ENCODE measurements at places on chromosomes 13 and 19.

GRCh38 chr19:7556696-7557315 lies 21.3 kb downstream of the PNPLA6 start:
- no peak for DNase-seq

DNA sequence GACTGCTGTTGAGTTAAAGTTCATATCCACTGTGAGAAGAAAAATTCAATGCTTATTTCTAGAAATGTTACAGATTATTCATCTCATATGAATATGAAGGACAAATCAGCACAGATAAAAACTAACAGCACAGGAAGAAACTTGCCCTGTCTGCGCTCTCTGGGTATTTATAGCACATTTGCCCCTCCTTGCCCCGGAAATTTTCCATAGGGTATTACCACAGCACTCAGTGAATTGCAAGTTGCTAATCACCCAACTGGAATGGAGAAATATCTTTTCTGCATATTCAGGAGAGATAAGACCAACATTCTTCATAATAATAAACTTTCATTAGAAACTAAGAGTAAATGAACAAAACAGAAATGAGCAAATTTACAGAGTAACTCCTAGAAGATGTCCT lies 318.0 kb upstream of the KLF12 start:
- DNase-seq: no peak

DNA sequence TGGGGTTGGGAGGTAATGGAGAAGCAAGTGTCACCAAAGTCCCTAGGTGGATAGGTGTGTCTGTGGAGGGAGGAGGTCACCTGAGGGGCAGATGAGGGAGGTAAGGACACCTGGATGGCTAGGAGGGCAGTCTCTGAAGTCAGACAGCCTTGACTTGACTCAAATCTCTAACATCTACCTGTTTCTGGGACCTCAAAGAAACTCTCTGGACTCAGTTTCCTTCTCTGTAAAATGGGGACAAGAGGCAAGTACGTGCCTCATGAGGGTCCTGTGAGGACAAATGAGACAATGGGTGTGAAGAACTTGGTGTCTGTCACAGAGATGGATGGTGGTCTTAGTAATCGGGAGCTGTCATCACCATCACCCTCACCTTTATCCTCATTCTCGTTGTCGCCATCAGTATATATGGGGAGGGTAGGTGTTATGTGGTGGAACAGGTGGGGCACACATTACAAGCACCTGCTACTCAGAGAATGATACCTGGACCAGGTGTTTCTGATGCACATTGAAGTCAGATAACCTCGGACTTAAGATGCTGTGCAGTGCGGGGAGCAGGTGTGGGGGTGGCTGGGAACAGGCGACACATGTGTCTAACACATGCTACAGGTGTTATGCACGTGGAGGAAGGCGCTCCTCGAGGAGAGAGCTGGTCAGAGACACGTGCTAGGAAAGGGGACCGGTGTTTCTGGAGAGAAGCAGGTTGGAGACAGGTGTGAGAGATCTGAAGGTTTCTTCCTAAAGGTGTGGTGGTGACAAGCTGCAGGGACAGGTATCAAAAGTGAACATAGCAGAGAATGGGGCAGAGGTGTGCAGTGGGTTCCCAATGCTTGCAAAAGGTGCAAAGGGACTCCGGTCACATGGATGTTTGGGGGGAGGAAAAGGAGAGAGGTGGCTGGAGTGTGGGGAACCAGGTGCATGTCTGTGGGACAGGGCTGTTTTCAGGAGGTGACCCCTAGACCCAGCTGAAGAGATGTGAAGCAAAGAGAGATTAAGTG lies 3.8 kb downstream of the ERFL start:
- DNase-seq: no peak

GRCh38 chr13:41610404-41610803 lies 153.1 kb downstream of the RGCC start:
- no peak for DNase-seq

DNA sequence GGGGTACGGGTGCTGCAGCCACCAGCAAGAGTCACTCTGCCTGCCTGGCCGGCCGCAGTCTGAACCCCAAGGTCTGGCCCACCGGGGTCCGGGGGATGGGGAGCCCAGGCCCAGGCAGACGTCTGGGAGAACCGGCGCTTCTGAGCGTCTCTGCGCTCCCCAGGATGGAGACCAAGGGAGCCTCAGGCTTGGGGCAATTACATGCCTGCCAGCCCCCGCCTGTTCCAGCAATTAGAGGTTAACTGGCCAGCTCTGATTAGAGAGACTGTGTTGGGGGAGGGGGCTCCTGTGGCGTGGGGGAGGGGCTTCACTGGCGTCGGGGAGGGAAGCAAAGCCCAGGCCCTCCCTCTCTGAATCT lies 11.9 kb downstream of the MEIS3 start:
- no peak for DNase-seq

GRCh38 chr13:31920727-31921100 lies 110.9 kb upstream of the FRY start:
- no peak for DNase-seq

- DNase-seq: no peak
Observed at GRCh38 chr13:65860306-65860705, 1369.8 kb downstream of the PCDH9 start.

DNA sequence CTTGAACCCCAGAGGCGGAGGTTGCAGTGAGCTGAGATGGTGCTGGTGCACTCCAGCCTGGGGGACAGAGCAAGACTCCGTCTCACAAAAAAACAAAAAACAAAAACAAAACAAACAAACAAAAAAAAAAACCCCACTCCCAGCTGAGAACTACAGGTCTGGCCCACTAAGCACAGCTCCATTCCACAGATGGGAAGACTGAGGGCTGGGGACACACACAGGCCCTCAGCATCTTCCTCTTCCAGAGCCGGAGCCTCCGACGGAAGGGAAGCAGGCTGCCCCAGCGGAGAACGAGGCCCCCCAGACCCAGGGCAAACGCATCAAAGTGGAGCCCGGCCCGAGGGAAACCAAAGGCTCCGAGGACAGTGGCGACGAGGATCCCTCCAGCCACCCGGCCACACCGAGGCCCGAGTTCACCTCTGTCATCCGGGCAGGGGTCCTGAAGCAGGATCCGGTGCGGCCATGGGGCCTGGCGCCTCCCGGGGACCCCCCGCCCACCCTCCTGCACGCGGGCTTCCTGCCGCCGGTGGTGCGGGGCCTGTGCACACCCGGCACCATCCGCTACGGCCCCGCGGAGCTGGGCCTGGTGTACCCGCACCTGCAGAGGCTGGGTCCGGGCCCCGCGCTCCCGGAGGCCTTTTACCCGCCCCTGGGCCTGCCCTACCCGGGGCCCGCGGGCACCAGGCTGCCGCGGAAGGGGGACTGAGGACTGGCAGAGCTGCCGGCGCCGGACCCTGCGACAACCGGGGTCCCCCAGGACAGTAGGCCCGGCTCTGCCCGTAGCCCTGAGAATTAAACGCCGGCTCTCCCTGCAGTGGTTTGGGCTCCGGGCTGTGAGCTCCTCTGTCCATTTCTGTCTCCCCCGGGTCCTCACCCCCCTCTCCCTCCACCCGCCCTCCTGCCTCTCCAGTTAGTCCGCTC lies 3.2 kb downstream of the TMEM160 start:
- no peak for DNase-seq

- DNase-seq: no peak
Observed at GRCh38 chr19:47037766-47038165, 10.7 kb downstream of the TMEM160 start.

GRCh38 chr19:49363268-49364082 lies at the start of gene DKKL1:
TSS of gene DKKL1 (plus strand) at chr19:49363877. CDS start at chr19:49363999, 122 bp downstream.
- DNase-seq: peak; percentile 42

DNA sequence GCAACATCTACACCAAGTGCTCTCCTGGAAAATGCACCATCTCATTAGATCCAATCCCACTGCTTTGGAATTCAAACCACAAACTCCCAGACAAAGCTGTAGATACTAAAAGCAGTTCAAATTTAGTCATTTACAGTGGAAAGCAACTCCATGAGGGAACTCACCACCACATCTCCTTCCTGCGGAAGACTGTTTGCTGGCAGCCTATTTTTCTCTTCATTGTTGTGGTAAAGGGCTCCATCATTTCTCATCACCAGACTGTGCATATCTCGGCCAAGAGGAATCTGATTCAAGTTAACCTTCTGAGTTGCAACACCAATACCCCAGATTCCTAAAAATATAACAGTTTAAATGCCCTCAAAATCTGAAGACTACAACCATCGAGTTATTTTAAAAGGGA lies 8.4 kb downstream of the SPRYD7 start:
- no peak for DNase-seq

GRCh38 chr13:57739089-57739488 lies 107.5 kb downstream of the PCDH17 start:
- DNase-seq: no peak

DNA sequence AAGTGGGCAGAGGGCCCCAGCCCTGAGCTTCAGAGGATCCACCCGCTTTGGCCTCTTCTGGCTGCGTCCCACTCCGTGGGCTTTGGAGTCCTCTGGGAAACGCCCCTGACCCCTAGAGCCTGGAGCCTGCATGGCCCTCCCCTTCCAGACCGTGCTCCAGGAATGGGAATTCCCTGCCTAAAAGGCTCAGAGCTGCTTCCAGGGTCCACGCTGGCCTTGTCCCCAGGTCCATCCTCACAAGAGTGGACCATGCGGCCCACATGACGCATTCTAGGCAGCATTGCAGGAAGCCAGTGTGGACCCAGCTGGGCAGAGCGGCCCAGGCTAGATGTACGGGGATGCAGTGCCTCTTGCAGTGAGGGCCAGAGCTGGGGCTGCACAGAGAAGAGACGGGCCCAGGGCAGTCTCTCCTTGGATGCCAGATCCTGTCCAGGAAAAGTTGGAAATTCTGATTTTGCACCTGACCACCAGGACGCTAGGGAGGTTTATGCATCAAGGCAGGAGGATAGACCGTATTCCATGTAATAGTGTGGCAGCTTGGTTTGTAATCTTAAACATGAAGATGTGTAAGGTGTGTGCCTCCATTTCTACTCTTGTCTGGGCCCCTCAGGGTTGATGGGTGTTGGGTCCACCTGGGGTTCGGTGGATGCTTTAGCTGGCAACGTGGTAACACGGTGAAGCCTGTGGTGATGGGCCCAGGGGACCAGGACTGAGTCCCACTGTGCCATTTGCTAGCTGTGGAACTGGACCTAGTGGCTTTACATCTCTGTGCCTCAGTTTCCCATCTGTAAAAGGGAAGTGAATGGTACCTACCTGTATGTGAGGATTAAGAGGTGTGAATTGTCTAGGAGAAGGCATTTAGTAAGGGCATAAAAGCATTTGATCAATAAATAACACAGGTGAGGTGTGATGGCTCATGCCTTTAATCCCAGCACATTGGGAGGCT lies 14.8 kb upstream of the FXYD3 start:
- no peak for DNase-seq

DNA sequence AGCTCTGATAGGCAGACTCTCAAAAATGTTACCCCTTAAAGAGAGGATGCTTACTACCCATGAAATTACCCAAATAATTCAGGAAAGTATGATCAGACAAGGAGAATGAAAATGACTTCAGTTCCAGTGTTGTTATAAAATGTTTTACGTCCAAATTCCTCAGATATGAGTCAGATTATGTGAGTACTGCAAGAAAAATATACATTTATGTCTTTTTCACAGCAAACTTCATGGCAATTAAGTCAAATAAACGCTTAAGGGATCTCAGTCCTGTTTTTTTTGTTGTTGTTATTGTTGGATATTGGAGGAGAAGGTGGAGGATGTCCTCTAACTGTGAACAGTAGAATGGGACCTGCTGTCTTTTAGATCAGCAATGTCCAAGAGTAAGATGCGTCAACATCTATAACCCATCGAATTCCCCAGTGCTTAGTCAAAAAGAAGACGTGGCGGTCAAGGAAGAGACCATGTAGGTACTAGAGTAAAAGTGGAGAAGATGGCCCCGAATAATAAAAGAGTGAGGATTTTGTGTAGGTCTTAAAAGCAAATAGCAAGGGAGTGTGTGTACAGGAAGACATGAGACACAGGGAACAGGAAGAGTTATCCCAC lies 215.4 kb upstream of the IRS2 start:
- DNase-seq: no peak

DNA sequence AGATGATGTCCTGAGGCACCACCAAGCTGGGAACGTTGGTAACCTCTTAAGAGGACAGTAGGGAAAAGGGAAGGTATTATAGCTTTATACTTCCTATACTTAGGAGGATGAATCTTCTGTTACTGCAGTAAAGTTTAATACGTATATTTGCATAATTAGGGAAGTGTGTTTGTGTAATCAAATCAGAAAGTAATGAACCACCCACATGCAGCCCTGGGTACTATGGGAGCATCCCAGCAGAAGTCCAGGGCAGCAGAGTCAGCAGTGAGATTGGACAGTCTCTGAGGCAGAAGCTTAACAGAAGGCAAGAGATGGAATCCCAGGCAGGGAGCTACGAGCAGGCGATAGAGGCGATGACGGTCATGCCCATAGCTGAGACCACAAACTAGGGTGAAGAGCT lies 12.5 kb downstream of the SAFB start:
- no peak for DNase-seq

- DNase-seq: no peak
Observed at GRCh38 chr13:24630851-24631620, 49.2 kb upstream of the ATP12A start.

DNA sequence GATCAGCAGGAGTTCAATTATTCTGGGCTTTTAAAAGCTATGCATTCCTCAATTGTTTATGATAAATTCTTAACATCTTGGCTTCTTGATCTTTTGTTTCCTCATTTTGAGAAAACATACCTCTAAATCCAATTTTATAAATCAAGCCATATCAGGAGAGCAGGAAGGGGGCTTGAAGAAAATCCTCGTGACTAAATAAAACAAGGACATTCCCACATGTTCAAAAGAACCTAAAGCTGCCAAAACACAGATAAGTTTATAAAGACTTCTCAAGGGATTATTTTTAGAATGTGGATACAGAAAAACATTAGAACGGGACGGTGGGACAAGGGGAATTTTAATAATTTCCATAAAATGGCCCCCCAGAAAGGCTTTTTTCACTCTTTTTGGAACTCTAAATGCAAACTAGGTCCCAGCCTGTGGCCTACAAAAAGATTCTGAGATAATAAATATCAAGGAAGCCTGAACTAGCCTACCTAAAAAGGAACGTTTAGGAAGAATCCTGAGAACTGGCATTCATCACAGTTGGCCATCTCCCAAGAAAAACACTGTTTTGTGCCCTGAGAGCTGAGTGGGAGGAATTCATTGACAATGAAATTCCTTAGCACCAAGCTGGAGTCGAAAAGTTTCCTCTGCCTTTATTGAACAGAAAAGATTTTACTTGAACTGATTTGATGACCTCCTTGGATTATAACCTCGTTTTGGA lies 30.1 kb downstream of the ZAR1L start:
- no peak for DNase-seq

DNA sequence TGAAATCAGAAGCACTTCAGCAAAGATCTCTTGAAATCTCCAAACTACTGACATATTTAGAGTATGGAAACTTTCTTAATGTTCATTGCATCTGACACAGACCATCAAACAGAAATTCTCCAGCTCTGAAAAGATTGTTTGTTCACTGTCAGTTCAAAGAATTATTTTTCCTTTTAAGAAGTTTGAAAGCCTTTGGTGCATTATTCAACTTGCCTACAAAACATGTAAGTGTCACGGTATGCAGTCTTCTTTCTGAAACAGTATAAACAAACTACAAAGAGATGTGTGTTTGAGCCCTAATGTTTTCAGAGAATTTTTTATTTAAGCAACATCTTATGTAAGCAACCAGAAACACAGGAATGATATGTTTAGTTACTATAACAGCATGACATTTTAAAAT lies 125.4 kb downstream of the FGF14 start:
- no peak for DNase-seq

- DNase-seq: peak; percentile 55
Observed at GRCh38 chr19:11375143-11375948, 880 bp downstream of the SWSAP1 start.
